ENCODE measurements at places on chromosomes 2 and 18. TPM values are rescaled to one million over a fixed set of nuclear protein-coding genes. Genes with fewer than 3 reads are reported as not detected.
A peak's percentile ranks its signal among the peaks of the same experiment; 100 is the strongest.

FSHR gene
- total RNA-seq, result not detected

DNA sequence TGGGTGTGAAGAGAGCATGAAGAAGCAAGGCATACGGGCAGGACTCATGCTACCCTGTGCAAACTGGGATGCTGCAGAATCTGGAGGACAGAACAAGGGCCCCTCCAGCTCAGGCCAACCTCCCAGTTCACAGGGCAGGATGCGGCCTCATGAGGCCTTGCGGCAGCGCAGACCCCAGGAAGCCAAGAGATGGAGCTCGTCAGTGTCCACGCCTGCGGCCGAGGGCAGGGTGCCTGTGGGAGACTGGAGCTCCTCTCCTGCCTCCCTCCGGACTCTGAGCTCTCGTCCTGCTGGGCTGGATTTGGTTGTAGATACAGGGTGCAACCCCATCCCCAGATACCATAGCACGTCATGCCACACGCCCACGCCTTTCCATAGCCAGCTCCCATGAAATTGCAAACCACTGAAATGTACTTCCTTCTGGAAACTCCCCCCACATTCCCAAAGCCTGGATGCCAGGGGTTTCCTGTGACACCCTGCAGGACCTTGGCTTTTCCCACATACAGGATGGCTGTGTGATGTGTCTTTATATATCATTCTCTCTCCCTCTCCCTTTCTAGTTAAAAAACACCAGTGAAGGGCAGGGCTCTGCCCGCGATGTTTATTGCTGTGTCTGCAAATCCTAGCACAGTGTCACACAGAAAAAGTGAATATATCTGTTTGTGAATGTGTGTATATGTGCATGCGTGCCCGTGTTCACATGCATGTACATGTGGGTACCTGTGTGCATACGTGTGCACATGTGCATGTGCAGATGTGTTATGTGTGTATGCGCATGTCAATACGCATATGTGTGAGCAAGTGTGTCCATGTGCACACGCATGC, 12.3 kb upstream of the SNTG2 start:
- no peak for DNase-seq
- H3K4me3 ChIP-seq, result no peak overlapping the region
- H3K36me3 ChIP-seq, result no peaks in the 10 kb centered on the region
- H3K4me1 ChIP-seq, result no peaks in the 10 kb centered on the region
- no peaks in the 10 kb centered on the region for H3K27me3 ChIP-seq

DNA sequence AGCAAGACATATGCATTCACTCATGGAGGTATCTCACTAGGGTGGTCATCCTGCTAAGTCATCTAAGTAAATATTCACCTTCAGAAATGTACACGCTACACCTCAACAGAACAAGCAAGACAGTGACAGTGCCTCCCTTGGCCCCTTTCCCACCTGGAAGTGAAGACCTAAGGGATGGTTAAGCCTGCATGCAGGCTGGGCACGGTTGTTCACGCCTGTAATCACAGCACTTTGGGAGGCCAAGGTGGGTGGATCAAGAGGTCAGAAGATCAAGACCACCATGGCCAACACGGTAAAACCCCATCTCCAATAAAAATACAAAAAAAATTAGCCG, 4.4 kb downstream of the LIMS2 start:
- H3K4me3 ChIP-seq, result peak overlapping the region; percentile 77
- peak overlapping the region; percentile 97 for H3K27ac ChIP-seq
- H3K36me3 ChIP-seq, result peaks cover 6% of the 10 kb centered on the region
- peak; percentile 66 for DNase-seq
- no peaks in the 10 kb centered on the region for H3K27me3 ChIP-seq
- H3K4me1 ChIP-seq, result no peaks in the 10 kb centered on the region

GRCh38 chr2:25592766-25593292, 80.5 kb downstream of the DTNB start:
- no peak for DNase-seq
- H3K4me1 ChIP-seq, result no peaks in the 10 kb centered on the region
- H3K36me3 ChIP-seq, result no peaks in the 10 kb centered on the region
- H3K27ac ChIP-seq, result no peak overlapping the region
- H3K27me3 ChIP-seq, result no peaks in the 10 kb centered on the region

DSG2 gene
- total RNA-seq, result 1.8 TPM

DNA sequence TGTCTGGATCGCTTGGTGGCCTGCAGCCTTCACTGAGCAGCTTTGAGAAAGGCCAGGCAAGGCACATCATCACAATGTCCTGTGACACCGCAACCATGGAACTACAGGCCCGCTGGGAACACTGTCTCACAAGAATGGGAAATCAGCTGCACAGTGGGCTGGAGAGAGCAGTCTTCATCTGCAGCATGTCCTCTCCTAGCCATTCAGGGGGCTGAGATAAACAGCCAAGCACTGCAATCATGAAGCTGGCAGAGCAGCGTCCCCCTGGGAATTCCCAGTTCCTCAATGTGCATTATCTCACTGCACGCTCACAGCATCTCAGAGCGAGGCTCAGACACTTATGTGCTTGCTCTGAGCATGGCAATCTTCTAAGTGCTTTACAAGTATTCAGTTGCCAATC, 1.9 kb downstream of the CMPK2 start:
- no peaks in the 10 kb centered on the region for H3K36me3 ChIP-seq
- H3K4me1 ChIP-seq, result peaks cover 17% of the 10 kb centered on the region
- H3K27ac ChIP-seq, result peak overlapping the region; percentile 88
- H3K27me3 ChIP-seq, result no peaks in the 10 kb centered on the region

GRCh38 chr18:36821681-36822080, 7.1 kb downstream of the TPGS2 start:
- H3K36me3 ChIP-seq, result peaks cover 5% of the 10 kb centered on the region
- H3K27me3 ChIP-seq, result no peaks in the 10 kb centered on the region
- no peaks in the 10 kb centered on the region for H3K4me1 ChIP-seq

DNA sequence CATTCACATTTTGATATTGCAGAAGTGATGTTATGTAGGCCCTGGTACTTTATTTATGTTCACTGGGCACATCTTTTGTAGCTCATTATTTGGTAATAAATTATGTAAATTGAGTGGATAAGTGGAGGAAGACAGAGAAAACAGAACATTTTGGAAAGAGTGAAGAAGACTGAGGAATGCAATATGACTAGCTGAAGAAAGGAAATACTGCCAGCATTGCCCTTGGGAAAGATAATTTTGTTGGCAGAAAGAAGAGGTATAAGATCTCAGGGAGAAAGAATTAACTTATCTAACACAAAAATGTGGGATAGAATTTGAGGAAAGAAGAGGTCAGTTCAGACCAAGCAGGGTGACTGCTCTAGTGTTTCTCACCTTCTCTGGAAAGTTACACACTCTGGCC, 118.8 kb downstream of the TTC27 start:
- H3K4me3 ChIP-seq, result no peak overlapping the region
- H3K27me3 ChIP-seq, result no peaks in the 10 kb centered on the region
- no peaks in the 10 kb centered on the region for H3K4me1 ChIP-seq
- H3K36me3 ChIP-seq, result no peaks in the 10 kb centered on the region
- no peak for DNase-seq

All from sigmoid colon (tissue), 7 donors.